Activated CD4-positive, alpha-beta T cell treated with anti-CD3 and anti-CD28 coated beads, Interleukin-2, amount 50 U/mL, for 48 hours (primary cell): ENCODE measurements at places on chromosomes 6 and 20.

DNA sequence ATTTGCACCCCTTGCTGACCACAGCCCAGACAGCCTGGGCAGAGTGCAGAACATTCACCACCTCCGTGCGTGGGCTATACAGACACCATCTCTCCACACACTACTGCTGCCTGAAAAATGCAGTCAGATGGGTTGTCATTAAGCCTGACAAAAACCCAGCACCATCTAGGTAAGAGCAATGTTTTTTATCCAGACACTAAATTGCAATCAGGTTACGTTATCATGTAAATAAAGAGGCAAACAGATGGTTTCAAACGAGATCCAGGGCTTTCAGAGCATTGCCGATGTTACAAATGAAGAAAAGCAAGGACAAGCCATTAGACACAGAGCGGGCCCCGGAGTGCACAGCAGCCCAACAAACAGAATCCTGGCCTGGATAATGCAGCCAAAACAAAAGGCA lies 269.6 kb downstream of the PKHD1 start:
- DNase-seq = no peak

GRCh38 chr6:49775043-49775442 lies 12.0 kb downstream of the PGK2 start:
- DNase-seq = no peak

DNA sequence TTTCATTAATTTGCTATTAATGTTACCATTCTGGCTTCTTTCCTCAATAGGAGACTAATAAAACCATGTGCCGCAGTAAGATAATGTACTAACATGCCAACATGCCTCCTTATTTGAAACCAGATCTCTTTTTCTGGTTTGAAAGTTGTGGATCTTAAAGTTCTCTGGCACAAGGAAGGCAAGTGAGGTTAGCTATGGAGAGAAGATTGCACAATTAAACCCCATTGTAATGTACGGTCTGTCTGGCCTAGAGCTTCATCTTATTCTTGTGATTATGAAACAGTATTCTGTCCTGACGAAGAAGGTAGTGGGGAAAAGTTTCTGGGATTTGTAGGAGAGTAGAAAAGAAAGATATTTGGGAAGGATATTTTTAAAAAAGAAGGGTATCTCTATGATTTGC lies 68.4 kb downstream of the EYA4 start:
- no peak for DNase-seq

- DNase-seq = no peak
Measured at GRCh38 chr6:17729223-17730077, 22.7 kb upstream of the NUP153 start.

GRCh38 chr6:72954716-72955115 lies 270.6 kb downstream of the KHDC1L start:
- no peak for DNase-seq

GRCh38 chr6:53483423-53484353 lies 61.2 kb downstream of the GCLC start:
- DNase-seq = peak; percentile 12

- DNase-seq = no peak
Measured at GRCh38 chr6:156410649-156411048, 366.5 kb upstream of the ARID1B start.

- no peak for DNase-seq
Measured at GRCh38 chr6:169938262-169938701, 186.9 kb downstream of the ERMARD start.

DNA sequence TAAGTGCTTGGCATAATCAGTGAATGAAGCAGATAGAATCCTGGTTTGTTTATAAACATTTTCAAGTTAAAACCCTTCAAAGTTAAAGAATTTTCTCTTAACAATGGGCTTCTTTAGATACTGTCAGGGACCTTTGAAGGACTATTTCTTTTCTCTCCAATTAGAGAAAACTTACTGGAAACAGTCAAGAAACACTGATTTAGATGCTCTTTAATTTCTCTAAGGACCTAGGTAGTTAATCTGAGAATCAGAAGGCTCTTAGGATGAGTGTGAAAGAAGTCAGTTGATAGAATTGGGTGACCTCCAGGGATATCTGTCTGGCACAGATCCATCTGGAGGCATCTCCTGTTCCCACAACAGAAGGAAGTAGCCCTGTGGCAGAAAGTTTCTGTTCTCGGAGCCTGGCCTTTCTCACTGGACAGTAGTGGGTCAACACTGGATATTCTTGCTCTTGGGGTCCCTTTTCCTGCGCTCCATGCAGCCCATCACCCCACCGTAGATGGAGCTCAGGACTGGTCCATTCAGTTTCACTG lies 22.5 kb downstream of the KIAA0408 start:
- DNase-seq = no peak

DNA sequence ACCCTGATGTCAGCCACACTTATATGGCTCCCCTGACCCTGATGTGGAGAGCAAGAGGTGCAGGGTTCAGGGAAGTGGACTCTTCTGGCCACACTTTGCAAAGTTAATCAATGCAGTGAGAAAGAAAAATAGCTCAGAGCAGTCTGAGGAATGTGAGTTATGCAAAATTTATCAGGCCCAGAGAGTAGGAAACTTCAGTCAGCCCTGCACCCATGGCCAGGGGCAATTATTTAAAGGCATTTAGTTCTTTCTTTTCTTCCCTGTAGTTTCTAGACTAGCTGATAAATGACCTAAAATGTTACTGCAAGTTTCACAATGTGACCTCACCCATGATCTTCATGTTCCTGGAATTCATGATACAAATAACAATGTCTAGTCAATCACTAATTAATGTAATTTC lies 143.7 kb upstream of the GGTLC1 start:
- DNase-seq = no peak

DNA sequence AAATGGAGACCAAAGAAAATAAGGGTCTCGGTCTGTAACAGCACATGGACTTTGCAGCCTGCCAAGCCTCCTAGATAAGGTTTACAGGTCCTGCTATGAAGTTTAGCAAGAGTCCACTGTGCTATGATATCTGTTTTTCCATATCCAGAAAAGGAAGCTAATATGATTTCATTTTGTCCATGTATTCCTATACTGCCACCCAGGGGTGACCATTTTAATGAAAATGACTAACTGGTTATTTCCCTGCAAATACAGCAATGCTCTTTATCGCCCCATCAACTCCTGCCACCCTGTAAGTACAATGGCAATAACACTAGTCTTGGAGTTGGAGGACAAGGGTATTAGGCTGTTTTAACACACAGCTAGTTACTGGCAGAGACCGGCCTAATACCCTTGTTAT lies 115.2 kb upstream of the GLP1R start:
- DNase-seq = no peak

DNA sequence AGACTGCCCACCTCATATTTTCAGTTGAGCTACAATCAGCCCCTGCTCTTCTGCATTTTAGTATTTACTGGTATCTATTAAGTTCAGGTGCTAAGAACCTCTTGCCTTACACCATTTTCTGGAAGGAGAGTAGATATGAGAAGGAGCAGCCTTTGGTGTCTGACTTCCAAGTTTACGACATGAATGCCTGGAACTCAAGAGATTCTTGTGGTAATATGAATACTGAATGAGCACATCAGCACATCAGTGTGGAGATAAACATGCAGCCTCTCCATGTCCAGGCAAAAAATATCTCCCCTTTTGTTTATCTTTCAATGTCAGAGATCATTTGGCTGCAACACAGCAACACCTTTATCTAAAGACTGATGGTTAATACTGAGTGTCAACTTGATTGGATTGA lies 65.8 kb upstream of the THEMIS start:
- DNase-seq = no peak
